Lower leg skin (tissue), 4 donors: ENCODE measurements at places on chromosomes 5 and 9. TPM values are rescaled to one million over a fixed set of nuclear protein-coding genes. Genes with fewer than 3 reads are reported as not detected.

DNA sequence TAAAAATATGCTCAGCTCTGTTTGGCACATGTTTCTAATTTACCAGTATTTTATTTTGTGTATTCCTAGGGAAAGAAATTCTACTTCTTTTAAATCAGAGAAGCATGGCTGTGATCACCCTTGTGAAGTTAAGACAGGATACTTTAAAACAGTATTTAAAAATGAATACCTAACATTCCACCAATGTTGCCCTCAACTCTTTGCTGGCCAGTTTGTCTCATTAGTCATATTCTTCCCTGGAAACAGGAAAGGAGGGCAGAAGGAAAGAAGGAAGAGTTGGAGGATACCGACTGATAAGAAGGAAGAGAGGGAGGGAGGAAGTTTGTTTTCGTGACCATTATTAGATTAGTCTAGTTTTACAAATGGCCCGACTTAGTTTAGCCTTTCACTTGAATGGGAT is 137.4 kb downstream of the PLK2 start:
- no peak for DNase-seq

DNA sequence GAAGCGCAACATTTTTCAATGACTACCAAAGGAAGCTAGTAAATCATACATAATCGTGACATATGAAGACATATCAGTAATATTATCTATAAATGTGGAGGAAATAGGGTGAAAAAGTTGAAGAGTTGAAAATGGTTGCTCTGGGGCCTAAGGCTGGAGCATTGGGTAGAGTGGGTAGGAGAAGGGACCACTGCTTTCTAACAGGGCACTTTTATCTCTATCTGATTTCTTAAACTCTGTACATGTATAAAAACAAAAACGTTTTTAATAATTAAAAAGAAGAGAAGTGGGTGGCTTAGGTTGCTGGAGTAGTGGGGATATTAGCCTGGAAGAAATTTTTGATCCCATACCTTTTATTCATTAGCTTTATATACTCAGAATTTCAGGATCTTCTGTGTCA is 44.2 kb upstream of the ITGA1 start:
- DNase-seq, result no peak

The PLAA gene
- total RNA-seq, result 28.5 TPM

GRCh38 chr5:131265311-131265803 is 1.5 kb downstream of the CDC42SE2 start:
- no peak for DNase-seq

GRCh38 chr5:38585816-38586215 is 29.4 kb upstream of the LIFR start:
- no peak for DNase-seq

- DNase-seq, result no peak
These were observed 341.2 kb downstream of the TRIM32 start for GRCh38 chr9:117028103-117028858.

The INSL4 gene
- not detected for total RNA-seq

The DYNC2I2 gene
- 46.8 TPM for total RNA-seq

The ACTBL2 gene
- not detected for total RNA-seq

The GDNF gene
- 0.80 TPM for total RNA-seq

The FOXD4L5 gene
- total RNA-seq, result not detected

- no peak for DNase-seq
These were observed 27.6 kb downstream of the TPPP start for GRCh38 chr5:665541-665955.

- no peak for DNase-seq
These were observed 877.7 kb downstream of the TLE1 start for GRCh38 chr9:80811656-80812055.

DNA sequence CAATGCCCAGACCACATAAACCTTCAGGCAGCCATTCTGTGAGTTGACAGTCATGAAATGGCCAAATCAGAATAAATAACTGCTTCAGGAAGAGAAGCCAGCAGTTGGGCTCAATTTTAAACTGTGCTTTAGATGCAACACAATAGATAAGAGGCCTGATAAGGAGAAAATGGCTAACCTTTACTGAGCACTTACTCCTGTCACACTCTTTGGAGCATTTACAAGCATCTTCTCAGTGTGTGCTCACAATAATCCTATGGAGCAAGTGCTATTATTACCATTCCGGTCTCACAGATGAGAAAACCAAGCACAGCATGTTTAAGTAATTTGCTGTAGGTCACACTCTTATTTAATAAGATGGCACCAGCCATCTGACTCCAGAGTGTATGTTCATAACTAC is 11.5 kb upstream of the SH3RF2 start:
- no peak for DNase-seq

DNA sequence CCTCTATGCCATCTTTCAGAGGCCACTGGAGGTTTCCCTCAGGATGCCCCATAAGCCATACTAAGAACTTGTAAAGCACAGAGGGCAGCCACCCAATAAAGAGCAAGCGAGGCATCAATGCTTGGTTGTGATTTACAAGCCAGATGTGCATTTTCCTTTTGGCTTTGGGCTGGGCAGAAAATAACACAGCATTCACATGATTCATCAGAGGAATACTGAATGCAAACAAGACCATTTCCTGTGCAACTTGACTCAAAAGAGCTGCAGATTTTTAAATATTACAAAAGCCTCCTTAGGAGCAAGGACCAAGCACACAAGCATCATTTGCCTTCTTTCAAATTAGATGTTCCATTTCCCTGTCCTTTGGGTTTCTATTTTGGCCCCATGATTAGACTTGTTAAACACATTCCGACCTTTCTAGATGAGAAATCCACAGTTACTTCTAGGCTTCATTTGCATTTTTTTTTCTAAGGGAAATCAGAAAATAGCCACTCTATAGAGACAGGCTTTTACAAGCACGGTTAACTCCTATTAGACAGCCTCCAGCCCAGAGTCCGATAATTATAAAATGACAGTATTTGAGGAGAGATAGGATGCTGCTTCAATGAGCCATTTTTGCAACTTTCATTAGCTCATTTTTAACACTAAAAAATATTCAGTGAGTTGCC is 207.8 kb downstream of the SEMA5A start:
- DNase-seq, result no peak

DNA sequence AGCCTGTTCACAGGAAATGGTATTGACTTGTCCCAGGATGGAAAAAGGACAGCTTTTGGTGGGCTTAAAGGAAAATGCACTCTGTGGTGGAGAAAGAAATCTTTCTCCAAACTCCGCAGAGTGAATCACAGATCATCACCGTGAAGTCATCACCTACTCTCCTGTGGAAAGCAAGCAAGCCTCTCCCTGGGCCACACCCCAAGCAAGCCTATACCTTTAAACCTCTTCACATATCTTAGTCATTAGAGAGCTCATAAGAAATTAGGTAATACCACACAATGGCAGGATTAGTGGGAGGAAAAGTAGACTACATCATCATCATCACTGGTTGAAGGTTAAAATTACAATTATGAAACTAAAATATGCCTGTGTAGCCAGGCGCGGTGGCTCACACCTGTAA is 23.2 kb downstream of the TLE1 start:
- no peak for DNase-seq

GRCh38 chr9:37921546-37922300 is 17.8 kb upstream of the SLC25A51 start:
- peak; percentile 72 for DNase-seq

GRCh38 chr9:108377881-108378280 is 477.9 kb downstream of the ACTL7B start:
- DNase-seq, result no peak

The CHSY3 gene
- 1.5 TPM for total RNA-seq

- peak; percentile 39 for DNase-seq
These were observed 8.8 kb downstream of the FGF18 start for GRCh38 chr5:171428168-171428696.

GRCh38 chr5:58087123-58087522 is 372.8 kb downstream of the PLK2 start:
- no peak for DNase-seq
